Activated CD4-positive, alpha-beta memory T cell treated with anti-CD3 and anti-CD28 coated beads, Interleukin-2, amount 10 ng/mL, durations not matched to agents 7 days and 5 days (primary cell): ENCODE measurements at places on chromosomes 16 and 17.

DNA sequence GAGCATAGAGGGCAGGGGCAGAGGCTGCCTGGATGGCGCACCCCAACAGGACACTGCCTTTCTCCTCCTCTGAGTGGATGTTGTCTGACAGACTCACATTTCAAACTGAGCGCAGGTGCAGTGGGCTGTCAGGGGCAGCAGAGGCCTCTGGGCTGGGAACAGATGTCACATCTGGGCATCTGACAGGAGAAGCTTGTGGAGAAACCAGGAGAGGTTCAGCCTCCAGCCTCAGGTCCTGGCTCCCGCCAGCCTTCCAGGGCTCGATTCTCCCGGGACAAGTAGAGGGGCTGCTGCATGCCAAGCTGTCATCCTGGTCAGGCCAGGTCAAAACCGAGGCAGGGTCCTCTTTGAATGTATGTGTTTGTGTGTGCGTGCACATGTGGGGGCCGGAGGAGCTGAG is 67.7 kb upstream of the SDK2 start:
- no peak for DNase-seq

DNA sequence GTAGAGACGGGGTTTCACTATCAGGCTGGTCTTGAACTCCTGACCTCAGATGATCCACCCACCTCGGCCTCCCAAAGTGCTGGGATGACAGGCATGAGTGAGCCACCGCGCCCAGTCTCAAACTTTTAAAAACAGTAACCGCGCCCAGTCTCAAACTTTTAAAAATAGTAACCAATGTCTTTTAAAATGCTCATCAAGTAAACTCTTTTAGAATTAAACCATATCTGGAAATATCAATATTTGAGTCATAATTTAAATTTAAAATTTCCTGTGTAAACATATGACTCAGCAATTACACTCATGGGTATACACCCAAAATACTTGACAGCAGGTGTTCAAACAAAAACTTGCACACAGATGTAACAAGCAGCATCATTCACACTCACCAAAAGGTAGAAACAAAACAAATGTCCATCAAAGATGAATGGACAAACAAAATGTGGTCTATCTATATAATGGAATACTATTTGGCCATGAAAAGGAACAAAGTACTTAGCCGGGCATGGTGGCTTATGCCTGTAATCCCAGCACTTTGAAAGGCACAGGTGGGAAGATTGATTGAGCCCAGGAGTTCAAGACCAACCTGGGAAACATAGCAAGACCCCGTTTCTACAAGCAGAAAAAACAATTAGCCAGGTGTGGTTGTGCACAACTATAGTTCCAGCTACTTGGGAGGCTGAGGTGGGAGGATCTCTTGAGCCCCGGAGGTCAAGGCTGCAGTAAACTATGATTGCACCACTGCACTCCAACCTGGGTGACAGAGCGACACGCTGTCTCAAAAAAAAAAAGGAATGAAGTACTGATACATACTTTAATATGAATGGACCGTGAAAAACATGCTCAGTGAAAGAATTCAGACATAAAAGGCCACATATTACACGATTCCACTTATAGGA is 20.2 kb downstream of the ENPP7 start:
- no peak for DNase-seq

DNA sequence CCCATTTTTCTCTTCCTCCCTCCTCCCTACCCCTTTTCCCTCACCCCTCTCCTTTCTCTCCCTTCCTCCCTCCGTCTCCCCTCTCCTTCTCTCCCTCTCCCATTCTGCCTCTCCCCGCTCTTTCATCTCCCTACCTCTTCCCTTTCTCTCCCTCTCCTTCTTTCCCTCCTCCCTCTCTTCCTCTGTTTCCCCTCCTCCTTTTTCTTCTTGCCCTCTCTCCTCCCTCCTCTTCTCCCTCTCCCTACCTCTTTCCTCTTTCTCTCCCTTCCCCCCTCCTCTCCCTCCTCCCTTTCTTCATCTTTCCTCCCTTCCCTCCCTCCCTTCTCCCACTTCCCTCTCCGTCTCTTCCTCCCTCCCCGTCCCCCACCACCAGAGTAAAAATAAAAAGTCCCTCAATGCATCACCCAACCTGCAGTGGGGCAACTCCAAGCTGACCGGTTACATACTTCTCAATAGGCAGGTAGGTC is 10.4 kb downstream of the CHD9NB start:
- no peak for DNase-seq

GRCh38 chr17:17362540-17362930 is 59.4 kb downstream of the NT5M start:
- no peak for DNase-seq

- no peak for DNase-seq
Measured at GRCh38 chr16:47008174-47008573, 34.7 kb upstream of the DNAJA2 start.

GRCh38 chr17:51057534-51057933 is 63.1 kb downstream of the SPAG9 start:
- DNase-seq = no peak

DNA sequence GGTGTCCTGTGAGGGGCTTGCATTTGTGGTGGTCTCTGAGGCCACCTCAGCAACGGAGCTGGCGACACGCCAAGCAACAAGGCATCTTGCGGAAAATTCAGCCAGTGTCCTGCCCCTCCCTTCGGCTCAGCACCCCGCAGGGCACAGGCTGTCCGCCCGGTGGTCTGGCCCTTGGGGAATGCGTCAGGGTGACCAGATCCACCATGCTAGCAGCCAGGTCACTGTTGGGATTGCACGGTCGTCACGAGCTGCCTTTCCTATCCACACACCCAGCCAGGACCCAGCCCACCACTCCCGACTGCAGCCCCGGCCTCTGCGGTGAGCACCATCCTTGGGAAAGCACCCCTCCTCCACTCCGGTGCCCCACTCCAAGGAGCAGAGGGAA is 221.2 kb downstream of the NTN1 start:
- no peak for DNase-seq

- no peak for DNase-seq
Measured at GRCh38 chr17:17783825-17784656, 52.7 kb downstream of the SREBF1 start.

DNA sequence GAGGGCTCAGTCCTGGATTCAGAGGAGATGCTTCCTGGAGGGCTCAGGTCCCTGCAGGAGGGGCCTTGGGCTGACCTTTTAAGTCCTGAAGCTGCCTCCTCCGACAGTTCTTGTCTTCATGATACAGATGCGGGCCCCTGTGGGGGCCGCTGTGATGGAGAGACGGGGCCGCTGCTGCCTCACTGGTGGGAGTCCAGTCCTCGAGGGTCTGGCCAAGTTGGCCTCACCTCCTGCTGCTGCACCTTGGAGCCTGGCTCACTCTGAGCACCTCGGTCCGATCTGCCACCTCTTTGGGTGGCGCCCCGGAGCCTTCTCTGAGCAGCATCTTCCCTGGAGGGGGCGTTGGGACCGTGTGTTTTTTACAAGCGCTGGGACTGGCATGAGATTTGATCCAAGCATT is 79.1 kb downstream of the KLHDC4 start:
- DNase-seq = no peak

DNA sequence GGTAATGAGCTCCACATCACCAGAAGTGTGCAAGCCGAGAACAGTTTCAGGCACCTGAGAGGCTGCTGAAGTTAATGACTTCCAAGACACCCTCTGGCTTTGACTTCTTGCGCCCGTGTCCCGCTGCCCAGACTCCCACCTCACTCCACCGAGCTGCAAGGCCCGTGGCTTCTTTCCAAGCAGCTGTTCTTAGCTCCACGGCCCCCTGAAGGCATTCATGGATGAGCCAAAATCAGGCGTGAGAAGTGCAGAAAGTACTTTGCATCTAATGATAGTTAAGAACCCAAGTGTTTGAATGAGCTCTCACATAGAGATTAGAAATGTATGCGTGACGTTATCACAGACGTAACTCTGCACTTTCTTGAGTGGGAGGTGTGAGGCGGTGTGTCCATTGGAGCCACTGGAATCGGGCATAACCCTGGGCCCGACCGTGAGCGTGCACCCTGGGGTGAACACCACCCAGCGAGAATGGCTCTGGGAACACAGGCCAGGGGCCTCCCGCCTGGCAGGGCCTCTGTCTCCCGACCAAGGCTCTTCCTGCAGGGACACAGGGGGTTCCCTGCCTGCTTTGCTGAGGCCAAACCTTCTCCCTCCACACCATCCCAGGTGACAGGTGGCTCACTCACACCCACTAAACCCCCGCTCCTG is 11.0 kb downstream of the NPTX1 start:
- DNase-seq = no peak

GRCh38 chr16:35532576-35532975 is 2073.2 kb downstream of the TP53TG3F start:
- no peak for DNase-seq

DNA sequence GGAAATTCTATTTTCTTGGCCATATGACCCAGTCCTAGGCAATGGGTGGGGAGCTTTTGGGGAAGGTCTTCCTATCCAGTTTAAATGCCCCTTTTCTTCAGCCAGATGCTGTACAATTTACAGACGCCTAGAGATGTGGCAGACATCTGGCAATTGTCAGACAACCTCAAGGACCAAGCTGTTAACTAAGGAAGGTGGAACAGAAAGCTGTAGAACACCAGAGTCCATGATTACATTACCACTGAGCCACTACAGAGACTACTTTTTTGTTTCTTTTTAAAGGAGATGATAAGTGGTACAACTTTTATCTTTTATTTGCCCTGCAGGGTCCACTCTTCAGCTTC is 21.1 kb upstream of the CORO6 start:
- no peak for DNase-seq

DNA sequence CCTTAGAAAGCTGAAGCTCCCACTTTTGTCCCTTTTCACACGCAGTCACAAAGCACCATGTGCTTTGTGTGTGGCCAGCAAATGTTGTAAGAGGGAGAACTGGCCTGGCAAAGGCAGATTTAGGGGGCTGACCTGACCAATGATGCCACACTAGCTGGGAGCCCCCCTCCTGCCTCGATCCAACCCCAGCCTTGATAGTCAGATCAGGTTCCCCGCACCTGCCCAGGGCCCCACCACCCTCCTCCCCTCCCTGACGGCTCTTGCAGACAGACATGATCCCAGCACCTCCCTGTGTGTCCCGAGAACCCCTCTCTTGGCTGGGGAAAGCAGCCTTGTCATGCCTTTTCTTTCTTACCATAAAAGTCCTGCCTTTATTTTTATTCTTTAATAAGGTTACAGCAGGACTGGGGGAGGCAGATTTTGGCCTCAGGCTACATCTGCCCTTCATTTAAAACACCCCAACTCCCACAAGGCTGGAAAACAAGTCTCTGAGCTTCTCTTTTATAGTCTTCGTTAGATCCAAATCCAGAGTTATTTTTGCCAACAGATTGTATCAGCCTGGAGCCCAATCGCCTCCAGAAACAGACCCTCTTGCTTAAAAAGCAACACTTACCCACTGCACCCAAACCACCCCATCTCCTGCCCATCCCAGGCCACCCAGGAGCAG is 201.8 kb upstream of the CDH5 start:
- DNase-seq = no peak

DNA sequence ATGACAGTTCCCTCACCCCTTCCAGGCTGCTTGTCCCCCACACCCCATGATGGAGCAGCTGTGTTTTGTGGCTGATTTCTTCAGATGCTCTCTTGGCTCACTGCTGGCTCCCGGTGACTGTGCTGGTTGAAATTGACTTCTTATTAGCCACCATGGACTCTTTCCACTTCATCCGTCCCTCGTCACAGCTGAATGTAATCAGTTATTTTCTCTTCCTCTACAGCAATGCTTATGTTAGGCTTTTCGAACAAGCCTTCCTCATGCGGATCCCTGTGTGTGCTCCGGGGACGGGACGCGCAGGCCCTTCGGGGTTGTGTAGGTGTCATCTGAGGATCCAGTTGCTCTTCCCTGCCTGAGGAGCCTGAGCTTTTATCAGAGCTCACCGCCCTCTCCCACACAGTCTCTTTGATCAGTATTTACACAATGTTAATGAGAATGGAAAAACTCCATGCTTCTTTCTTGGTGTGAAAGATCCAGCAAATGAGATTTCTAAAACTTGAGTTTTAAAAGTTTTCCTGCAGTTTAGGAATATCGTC is 87.5 kb downstream of the RPTOR start:
- DNase-seq = no peak

- no peak for DNase-seq
Measured at GRCh38 chr16:6947291-6947690, 385.4 kb upstream of the RBFOX1 start.

DNA sequence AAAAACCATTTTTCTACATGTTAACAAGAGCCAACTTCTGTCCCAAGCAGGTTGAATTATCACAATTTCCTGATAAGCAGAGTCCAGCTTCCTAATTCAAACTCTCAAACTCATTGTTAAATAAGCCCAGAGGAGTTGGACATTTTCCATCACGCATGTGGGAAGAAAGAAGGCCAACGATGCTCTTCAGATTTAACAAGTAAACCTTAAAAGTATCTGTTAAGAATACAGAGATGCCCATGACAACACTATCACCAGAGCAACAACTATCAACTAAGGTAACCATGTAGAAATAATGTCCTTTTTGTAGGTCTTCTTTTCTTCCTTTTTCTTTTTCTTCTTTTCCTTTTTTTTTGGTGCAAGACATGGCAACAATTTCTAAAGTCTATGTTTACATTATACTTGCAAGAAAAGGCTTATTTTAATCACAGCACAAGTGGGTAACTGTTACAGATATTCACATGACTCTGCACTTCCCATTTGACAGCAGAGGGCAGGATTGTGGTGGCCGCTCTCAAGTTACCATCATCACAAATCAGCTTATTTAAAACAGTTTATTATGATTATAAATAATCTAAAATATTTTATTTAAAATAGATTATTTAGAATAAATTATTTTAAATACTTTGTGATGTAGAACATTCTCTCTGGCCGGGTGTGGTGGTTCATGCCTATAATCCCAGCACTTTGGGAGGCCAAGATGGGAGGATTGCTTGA is 35.7 kb upstream of the DHRS7B start:
- no peak for DNase-seq

DNA sequence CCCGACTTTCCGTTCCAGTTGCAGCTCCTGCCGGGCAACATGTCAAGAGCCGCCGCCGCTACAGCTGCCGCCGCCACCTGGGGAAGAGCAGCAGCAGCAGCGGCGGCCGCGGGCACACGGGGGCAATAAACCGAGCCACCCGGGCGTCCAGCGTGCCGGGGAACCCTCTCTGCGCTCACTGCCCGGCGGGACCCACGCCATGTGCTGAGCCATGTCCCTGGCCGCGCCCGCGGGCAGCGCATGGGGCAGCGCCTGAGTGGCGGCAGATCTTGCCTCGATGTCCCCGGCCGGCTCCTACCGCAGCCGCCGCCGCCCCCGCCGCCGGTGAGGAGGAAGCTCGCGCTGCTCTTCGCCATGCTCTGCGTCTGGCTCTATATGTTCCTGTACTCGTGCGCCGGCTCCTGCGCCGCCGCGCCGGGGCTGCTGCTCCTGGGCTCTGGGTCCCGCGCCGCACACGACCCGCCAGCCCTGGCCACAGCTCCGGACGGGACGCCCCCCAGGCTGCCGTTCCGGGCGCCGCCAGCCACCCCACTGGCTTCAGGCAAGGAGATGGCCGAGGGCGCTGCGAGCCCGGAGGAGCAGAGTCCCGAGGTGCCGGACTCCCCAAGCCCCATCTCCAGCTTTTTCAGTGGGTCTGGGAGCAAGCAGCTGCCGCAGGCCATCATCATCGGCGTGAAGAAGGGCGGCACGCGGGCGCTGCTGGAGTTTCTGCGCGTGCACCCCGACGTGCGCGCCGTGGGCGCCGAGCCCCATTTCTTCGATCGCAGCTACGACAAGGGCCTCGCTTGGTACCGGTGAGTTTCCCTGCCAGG is 604 bp downstream of the HS3ST3B1 start:
- DNase-seq = no peak
